ENCODE measurements at places on chromosomes 2 and 18.

DNA sequence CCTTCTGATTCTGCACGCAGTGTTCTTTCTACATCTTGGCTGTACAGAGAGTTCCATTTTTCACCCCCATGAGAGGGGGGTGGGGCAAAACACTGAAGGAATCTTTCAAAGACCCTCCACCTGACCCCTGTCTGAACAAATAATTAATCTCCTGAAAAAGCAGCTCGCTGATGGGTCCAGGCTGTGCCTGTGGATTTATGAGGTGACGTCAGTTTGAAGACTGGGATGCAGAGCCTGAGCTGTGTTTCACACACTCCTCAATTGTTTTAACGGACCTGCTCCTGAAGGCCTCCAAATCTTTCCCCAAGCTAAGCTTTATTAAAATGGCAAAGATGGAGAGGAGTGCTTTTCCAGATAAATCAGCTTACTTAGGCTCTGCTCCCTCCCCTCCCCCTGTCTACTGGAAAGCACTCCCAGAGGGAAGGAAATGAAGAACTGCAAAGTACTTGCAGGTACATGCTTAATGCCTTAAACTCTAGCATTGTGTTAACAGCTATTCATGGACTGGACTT lies 390.2 kb upstream of the TNP1 start:
- no peak for DNase-seq

DNA sequence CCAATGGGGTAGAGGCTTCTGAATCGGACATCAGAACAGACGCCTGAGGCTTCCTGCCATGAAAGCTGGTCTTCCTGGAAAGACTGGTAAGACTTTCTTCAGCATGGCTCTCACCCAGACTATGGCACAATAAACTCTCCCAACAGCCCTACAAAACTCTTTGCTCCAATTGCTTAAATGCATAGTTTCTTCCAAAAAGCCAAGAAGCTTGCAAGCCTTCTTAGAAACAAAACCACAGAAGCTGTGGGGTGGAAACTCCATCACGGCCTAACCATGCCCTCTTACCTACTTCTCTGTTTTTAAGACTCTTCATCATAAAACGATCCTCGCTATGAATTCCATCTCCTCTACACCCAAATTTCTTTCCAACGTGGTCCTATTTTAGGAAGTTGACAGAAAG lies 48.2 kb downstream of the PAX8 start:
- H3K4me3 ChIP-seq: no peak overlapping the region
- H3K27ac ChIP-seq: no peak overlapping the region
- no peak for DNase-seq
- H3K27me3 ChIP-seq: no peaks in the 10 kb centered on the region
- peaks cover 30% of the 10 kb centered on the region for H3K4me1 ChIP-seq
- peaks cover 9% of the 10 kb centered on the region for H3K36me3 ChIP-seq

GRCh38 chr2:155099784-155100183 lies 401.3 kb downstream of the KCNJ3 start:
- DNase-seq: no peak
- H3K27ac ChIP-seq: no peak overlapping the region
- no peak overlapping the region for H3K4me3 ChIP-seq
- H3K4me1 ChIP-seq: no peaks in the 10 kb centered on the region

- no peak overlapping the region for H3K4me3 ChIP-seq
- no peak for DNase-seq
- no peaks in the 10 kb centered on the region for H3K4me1 ChIP-seq
- H3K36me3 ChIP-seq: no peaks in the 10 kb centered on the region
Measured at GRCh38 chr2:211737282-211737681, 801.3 kb downstream of the ERBB4 start.

- no peaks in the 10 kb centered on the region for H3K27me3 ChIP-seq
- no peaks in the 10 kb centered on the region for H3K4me1 ChIP-seq
- no peak for DNase-seq
- H3K36me3 ChIP-seq: no peaks in the 10 kb centered on the region
- H3K27ac ChIP-seq: no peak overlapping the region
- H3K4me3 ChIP-seq: no peak overlapping the region
Measured at GRCh38 chr2:224731665-224732064, 15.5 kb upstream of the CCDC195 start.

DNA sequence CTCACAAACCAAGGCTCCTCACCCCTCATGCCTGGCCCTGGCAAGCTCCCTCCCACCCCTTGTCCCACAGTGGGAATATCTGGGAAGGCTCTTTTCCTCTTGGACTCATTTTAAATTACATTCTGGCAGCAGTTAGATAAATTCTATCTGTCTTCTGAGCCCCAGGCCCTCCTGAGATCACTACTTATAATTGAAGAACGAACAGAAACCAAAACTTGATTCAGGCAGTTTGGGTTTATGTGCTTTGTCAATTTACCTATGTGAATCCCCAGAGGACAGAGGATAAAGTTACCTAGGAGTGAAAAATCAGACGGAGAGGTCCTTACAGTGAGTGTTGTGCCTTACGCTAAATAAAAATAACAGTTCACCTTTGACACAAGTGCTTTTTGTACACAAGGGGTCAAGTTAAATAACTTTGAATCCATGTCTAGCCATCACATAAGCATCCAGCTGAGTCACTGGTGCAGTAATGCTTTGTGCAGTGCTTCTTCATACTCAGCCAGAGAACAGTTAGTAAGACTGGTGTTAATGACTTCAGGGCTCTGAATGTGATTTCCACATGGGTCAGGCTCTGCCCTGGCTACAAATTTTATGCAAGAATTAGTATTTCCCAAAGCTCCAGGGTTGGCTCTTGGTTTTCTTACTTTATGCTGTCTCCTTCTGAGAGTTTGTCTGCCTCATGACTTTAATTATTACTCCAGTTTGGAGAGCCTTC lies 329.3 kb downstream of the INSIG2 start:
- DNase-seq: no peak
- H3K27ac ChIP-seq: no peak overlapping the region
- no peak overlapping the region for H3K4me3 ChIP-seq
- no peaks in the 10 kb centered on the region for H3K36me3 ChIP-seq
- no peaks in the 10 kb centered on the region for H3K4me1 ChIP-seq

GRCh38 chr2:240836781-240837467 lies 16.9 kb upstream of the KIF1A start:
- H3K4me3 ChIP-seq: no peak overlapping the region
- no peak overlapping the region for H3K27ac ChIP-seq
- no peak for DNase-seq
- no peaks in the 10 kb centered on the region for H3K27me3 ChIP-seq
- no peaks in the 10 kb centered on the region for H3K36me3 ChIP-seq

DNA sequence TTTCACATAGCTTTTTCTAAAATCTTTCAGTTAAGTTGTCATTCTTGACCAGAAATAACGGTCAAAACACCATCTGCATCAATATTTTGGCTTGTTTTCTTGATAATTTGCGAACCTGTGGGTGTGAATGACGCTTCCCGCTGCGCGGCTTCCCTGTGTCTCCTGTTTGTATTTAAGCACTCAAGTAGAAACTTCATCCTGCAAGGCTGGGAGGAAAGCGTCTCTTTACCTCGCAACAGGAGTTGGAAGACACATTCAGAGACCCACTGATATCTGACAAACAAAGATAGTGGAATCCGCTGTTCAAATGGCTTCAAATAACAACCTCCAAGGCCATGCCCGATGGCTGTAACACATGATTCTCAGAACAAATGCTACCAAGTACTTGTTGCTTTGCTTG lies 704.9 kb downstream of the DCDC2C start:
- no peak overlapping the region for H3K4me3 ChIP-seq
- DNase-seq: no peak
- no peaks in the 10 kb centered on the region for H3K36me3 ChIP-seq

DNA sequence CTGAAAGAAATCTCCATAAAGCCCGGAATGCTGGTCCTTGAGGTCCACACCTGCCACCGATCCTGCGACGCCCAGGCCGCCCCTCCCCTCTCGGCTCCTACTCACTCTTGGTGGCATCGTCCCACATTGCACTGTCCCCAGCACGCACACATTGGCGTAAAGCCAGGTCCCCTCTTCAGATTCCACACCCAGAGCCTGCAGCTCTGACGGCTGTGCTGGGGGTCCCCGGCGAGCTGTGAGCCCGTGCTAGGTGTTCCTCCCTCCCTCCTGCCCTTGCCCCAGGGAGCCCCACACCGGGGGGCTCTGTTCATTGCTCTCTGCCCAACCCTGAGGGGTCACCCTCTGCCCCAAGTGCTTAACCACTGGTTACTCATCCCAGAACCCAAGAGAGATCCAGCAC lies 8.5 kb downstream of the TPO start:
- DNase-seq: no peak
- no peaks in the 10 kb centered on the region for H3K27me3 ChIP-seq
- no peaks in the 10 kb centered on the region for H3K36me3 ChIP-seq
- no peak overlapping the region for H3K4me3 ChIP-seq
- H3K4me1 ChIP-seq: peaks cover 18% of the 10 kb centered on the region
- H3K27ac ChIP-seq: no peak overlapping the region

DNA sequence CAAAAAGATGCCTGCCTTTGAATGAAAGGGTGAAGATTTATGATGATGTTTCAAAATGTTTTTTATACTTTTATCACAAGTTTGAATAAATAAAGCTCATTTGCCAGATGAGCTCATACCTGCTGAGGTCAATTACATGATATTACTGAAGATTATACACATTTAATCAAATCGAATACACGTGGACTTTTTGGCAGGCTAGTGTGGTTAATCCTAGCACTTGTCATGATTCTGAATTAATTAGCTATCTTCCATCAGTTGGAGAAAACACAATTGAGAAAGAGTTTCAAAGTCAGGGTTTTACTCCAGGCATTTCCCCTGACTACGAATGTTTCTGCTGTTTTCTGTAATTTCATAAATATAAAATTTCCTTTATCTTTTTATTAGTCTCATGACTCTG lies 54.4 kb downstream of the LRPPRC start:
- H3K4me1 ChIP-seq: no peaks in the 10 kb centered on the region
- DNase-seq: no peak
- no peaks in the 10 kb centered on the region for H3K27me3 ChIP-seq
- H3K27ac ChIP-seq: no peak overlapping the region

DNA sequence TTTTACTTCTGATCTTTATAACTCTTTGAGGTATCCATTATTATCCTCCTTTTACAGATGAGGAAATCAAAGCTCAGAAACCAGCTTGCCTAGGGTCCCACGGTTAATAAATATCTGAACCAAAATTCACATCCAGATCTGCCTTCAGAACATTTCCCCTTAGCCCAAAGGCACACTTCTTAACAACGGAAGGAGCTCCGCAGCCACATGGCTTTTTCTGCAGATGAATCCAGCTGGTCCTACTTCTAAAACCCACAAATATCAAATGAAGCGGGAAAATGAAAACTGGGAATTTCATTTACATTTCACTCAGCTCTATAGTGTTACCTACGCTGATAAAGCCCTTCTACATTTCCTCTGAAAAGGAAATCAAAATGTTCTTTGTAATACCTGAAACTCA lies 357.0 kb upstream of the ID2 start:
- H3K4me1 ChIP-seq: no peaks in the 10 kb centered on the region
- no peak overlapping the region for H3K27ac ChIP-seq

DNA sequence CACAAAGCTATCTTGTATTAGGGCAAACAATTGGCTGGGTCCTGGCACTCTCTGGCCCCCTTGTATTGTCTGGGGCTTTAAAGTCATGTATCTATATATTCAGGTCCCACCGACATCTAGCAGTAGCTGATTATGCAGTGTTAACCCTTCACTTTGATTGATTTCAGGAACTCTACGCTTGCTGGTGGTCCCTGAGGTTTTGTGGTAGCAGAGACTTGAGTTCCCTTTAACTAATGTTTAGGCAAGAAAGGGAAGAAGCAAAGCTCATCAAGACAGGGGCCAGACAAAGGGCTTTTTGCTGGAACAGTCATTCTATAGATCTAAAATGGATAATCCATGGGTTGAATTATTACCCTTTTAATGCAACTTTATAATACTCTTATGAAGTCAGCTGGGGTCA lies 95.3 kb upstream of the EPB41L3 start:
- no peaks in the 10 kb centered on the region for H3K36me3 ChIP-seq
- no peak overlapping the region for H3K27ac ChIP-seq
- H3K4me3 ChIP-seq: no peak overlapping the region
- H3K4me1 ChIP-seq: no peaks in the 10 kb centered on the region
- DNase-seq: no peak

DNA sequence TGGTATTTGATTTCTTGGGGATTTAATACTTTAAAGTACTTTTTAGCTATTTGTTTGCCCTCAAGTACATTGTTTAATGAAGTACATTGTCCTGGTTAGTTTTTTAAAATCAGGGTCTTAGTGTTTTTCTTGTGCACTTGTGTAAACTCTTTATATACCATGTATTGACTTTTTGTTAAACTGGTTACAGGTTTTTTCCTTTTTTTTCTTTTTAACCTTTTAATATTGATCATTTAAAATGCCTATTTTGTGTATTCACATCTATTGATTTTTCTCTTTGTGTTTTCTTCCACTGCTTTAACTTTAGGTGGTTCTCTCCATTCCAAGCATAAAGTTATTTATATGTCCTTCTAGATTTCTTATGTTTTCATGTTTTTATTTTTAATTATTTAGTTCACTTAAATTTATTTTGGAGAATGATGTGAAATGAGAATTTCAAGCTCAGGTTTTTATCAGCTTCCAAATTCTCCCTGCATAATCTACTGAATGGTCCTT lies 84.5 kb upstream of the MYCN start:
- no peak for DNase-seq
- no peaks in the 10 kb centered on the region for H3K4me1 ChIP-seq
- H3K27me3 ChIP-seq: no peaks in the 10 kb centered on the region
- no peaks in the 10 kb centered on the region for H3K36me3 ChIP-seq
- no peak overlapping the region for H3K4me3 ChIP-seq

DNA sequence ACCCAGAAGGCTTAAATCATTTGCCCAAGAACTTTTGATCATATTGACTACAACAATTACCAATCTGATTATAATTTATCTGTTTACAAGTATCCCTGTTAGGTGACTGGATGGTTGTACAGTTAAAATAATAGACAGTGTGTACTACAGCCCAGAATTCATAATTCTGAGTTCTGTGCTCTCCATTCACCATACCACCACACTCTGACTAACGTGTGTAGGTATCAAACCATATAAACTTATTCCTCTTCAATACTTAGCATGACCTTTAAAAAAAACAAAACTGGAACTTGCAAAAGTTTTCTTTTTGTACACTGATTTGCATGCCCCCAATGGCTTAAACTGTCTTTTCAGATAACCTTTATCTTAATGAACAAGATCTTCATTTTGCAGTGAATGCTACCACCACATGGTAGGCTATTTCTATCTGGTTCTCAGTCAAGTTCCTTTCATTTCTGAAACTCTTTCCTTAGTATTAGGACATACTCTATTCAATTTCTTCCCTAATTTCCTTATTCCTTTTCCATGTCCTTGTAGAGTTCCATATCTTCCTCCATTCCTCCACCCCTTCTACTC lies 50.9 kb downstream of the SOS1 start:
- H3K27me3 ChIP-seq: no peaks in the 10 kb centered on the region
- DNase-seq: no peak
- no peak overlapping the region for H3K27ac ChIP-seq

- peak overlapping the region; percentile 33 for H3K27ac ChIP-seq
- DNase-seq: no peak
- H3K36me3 ChIP-seq: no peaks in the 10 kb centered on the region
- peaks cover 21% of the 10 kb centered on the region for H3K4me1 ChIP-seq
- no peaks in the 10 kb centered on the region for H3K27me3 ChIP-seq
Measured at GRCh38 chr2:41879235-41879916, 168.4 kb upstream of the PKDCC start.
